ENCODE measurements at places on chromosomes 3 and 15. TPM values are rescaled to one million over a fixed set of nuclear protein-coding genes. Genes with fewer than 3 reads are reported as not detected.
A peak's percentile ranks its signal among the peaks of the same experiment; 100 is the strongest.

GRCh38 chr3:197343656-197344408, 45.4 kb upstream of the DLG1 start:
- H3K4me3 ChIP-seq, result no peak overlapping the region
- H3K36me3 ChIP-seq, result no peaks in the 10 kb centered on the region
- peaks cover 13% of the 10 kb centered on the region for H3K4me1 ChIP-seq

Gene PLA2G4D
- total RNA-seq, result not detected

- H3K27ac ChIP-seq, result no peak overlapping the region
- no peak overlapping the region for H3K4me3 ChIP-seq
- H3K36me3 ChIP-seq, result no peaks in the 10 kb centered on the region
- no peak for DNase-seq
These were observed 218.8 kb upstream of the CTNNB1 start for GRCh38 chr3:40980467-40980866.

DNA sequence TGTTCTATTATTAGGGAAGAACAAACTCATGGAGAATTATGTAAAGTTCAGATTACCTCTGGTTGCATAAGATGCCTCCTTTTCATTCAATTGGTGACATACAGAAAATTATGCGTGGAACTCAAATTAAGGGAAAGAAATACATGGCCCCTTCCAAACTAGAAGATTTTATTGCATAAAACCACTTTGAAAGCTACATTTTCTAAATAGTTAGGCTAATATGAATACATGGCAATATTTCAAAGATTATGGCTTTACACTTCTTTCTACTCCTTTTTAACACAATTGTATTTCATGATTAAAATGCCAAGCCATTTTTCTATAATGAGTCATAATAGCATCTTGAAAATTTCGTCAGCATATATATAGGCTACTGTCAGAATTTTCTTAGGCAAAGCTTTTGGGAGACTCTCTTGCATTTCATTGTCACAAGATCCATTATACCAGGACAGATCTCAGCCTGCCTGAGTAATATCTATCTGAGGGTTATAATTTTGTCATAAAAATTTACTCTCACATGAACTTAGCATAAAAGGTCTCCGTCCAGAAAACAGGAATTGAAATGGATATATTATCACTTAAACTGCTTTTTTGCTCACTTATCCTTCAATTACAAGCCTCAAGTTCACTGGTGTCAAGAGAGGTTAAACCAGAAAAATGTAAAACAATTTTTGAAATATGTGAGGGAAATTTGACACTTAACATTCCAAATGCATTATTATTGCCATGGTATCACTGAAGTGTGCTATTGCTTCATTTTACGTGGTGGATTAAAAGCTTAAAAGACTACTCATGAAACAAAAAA, 37.1 kb downstream of the CPA3 start:
- no peak for DNase-seq
- no peaks in the 10 kb centered on the region for H3K4me1 ChIP-seq
- H3K4me3 ChIP-seq, result no peak overlapping the region

- DNase-seq, result peak; percentile 91
- H3K27me3 ChIP-seq, result no peaks in the 10 kb centered on the region
- H3K27ac ChIP-seq, result peak within 1 kb of the TSS; percentile 75
- peak within 1 kb of the TSS; percentile 89 for H3K4me3 ChIP-seq
These were observed at the start of gene PRKAR2A for GRCh38 chr3:48847504-48848423. Gene PRKAR2A, minus strand, starts transcription at chr3:48847874. Its CDS starts 278 bp downstream, at chr3:48847596.

Gene BTLA
- total RNA-seq, result not detected

DNA sequence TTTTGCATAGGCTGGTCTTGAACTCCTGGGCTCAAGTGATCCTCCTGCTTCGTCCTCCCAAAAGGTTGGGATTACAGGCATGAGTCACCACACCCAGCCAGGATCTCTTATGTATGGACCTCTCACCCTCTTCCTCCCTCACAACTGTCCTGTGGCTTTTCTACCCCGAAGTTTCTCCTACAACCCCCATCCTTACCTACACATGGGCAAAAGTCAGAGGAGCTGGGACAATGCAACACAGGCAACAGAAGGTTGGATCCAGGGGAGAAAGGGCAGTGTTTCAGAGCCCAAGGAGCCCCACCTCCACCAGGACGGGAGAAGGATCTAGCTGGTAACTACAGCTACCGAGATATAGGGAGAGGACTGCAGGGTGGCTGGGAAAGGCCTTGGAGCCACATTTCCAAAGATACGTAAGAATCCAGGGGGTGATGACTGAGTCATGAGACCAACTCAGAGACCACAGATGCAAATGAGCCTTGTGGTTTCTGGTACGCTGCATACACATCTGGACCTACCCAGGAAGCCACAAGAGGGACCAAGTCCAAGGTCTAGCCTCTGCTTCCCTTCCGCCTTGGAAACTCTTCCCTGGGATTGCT, 13.6 kb downstream of the IGDCC4 start:
- H3K27ac ChIP-seq, result peak overlapping the region; percentile 28
- H3K4me1 ChIP-seq, result peaks cover 51% of the 10 kb centered on the region
- DNase-seq, result no peak
- peak overlapping the region; percentile 61 for H3K4me3 ChIP-seq

Measured in glutamatergic neuron (in vitro differentiated cells).